Stimulated activated CD4-positive, alpha-beta T cell treated with anti-CD3 and anti-CD28 coated beads, Interleukin-1b, Interleukin-23, amount 100 ng/mL, for 1 hour (primary cell): ENCODE measurements at places on chromosomes 3 and 15.
A peak's percentile ranks its signal among the peaks of the same experiment; 100 is the strongest.

GRCh38 chr15:64112904-64113303 is 17.1 kb downstream of the SNX1 start:
- no peak for DNase-seq

- no peak for DNase-seq
Measured at GRCh38 chr3:133158686-133159085, 120.5 kb downstream of the TMEM108 start.

DNA sequence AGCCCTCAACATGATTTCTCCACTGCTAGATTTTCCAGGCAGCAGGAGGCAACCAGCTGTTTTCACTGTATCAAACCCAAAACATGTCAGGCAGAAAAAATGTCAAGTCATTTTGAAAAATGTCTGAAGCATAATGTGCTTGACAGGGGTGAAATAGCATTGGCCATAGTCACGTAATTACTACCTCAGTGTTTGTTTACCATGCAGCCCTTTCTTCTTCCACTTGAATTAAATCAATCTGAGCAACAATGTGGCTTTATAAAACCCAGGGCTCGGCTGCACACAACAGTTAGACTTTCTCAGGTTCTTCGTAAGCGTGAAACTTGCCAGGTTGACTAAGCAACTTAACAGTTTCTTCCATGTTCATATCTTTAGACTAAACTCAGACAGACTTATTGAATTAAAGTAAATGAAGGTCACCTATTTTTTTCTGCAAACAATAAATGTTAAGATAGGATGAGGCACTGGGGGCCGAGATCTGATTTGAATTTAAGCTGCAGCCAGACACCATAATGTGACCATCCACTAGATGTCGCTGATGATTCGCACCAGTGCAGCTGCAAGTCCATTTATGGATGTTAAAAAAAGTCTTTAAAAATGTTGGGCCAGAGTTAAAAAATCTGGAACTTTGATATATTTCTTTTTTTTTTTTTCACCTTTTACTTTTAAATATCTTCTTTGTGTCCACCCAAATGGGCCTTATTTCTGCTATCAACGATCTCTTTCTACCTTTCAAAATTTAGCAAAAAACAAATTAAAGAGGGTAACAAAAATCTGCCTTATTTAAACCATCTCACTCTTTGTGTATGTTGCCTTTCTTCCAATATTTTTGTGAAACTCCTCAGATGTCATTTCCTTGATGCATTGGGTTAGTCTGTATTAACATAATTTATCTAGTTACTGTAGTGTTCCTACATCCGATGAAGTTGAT is 305.9 kb downstream of the CACNA2D3 start:
- peak; percentile 0 for DNase-seq

DNA sequence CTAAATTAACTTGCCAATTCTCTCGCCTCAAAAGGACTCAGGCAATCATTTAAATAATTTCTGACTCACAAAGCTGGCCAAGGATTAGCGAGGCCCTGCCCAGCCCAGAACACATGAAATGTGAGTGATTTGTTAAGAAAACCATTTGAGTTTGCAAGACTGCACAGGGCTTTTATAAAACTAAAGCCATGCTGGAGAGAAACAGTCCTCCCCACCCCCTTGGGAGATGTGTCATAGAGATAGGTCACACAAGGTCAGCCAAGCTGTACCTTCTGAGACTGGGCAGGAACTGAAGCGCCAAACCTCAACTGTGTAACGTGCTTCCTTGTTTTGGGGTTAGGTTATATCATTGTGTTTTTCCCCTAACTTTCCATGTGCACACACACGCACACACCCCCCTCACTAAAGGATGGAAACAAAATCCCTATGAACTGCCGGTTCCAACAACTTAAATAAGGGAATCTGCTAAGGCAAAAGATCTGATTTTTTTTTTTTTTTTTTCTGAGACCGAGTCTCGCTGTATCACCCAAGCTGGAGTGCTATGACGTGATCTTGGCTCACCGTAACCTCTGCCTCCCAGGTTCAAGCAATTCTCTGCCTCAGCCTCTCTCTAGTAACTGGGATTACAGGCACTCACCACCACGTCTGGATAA is 8.1 kb downstream of the SPATA12 start:
- no peak for DNase-seq

DNA sequence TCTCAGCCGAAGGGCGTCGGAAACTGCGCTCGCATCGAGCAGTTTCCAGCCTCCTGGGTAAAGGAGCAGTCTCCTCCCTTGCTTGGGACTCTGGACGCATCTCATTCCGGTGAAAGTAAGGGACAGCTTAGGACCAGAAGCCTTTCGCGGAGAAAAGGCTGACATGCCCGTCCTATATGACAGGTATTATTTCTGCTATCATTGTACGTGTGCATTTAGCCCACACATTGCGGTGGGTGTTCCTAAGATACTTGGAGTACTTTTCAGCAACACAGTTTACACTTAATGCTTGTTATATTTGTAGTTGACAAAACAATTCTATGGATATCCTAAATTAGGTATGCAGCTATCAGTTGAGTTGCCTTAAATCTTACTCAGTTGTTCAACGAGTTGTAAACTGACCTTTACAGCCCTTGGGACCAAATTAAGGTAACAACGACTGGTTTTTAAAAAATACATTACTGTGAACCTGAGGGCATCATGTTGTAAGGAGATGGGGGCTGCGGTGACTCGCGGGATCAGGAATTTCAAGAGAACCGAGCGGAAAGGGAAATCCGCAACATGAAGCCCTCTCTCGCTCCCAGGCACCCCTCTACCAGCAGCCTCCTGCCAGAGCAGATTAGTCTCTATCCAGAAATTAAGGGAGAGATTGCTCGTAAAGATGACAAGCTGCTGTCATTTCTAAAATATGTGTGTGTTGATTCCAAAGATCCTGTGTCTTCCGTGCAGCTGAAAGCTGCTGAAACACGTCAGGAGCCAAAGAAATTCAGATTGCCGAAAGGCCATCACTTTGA is 632 bp upstream of the COPS2 start:
- DNase-seq = no peak

DNA sequence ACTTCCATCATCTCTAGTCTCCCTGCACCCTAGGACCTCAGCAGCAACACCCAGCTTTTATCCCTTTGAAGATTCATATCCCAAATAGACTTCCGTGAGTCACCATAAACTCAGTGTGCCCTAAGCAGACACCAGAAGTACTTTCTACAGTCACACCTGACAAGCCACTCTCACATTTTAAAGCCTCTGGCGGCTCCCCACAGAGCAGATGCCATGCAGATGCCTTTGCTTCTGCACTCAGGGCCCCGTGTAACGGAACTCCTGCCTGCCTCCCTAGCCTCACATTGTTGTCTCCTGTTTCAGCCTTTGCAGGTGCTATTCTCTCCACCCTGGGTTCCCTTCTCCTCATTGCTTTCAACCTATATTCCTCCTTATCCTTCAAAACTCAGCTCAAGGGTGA is 155.5 kb upstream of the SLC24A5 start:
- no peak for DNase-seq
